ENCODE measurements at places on chromosomes 11 and 22.

DNA sequence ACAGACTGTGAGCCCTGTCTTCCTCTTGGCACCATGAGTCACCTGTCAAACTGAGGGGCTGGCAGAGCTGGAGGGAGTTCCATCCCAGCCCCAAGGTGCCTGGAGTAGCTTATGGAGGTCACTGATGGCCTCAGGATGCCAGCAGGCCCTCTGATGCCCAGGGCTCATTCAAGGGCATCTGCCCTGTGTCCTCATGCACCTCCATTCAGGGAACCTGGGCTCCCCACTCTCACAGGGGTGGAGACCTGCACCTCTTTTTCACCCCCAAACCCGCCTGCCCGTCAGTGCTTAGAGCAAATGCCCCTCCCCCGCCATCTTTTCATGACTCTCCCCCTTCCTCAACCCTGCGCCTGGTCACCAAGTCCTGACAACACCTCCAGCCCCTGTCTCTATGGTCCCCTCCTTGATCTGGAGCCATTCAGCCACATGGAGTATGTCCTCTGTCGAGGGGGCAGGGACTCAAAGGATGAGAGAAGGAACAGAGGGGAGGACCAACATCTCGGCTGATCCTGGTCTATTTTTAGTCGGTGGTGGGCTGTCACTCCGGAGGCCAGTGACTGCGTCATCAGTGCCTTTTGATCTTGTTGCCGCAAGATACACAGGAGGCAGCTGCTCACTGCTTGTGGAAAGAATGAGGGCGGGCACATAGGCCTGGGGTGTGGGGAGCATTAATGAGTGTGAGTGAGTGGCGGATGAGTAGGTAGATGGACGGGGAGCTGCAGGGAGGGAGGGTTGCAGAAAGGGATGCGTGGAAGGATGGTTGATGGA, 72.2 kb downstream of the CDKN1C start:
- DNase-seq = peak; percentile 29

- peak; percentile 85 for DNase-seq
These were observed 8.6 kb upstream of the UPB1 start for GRCh38 chr22:24486501-24486921.

- DNase-seq = no peak
These were observed 34.3 kb downstream of the MYBPC3 start for GRCh38 chr11:47318166-47318565.

DNA sequence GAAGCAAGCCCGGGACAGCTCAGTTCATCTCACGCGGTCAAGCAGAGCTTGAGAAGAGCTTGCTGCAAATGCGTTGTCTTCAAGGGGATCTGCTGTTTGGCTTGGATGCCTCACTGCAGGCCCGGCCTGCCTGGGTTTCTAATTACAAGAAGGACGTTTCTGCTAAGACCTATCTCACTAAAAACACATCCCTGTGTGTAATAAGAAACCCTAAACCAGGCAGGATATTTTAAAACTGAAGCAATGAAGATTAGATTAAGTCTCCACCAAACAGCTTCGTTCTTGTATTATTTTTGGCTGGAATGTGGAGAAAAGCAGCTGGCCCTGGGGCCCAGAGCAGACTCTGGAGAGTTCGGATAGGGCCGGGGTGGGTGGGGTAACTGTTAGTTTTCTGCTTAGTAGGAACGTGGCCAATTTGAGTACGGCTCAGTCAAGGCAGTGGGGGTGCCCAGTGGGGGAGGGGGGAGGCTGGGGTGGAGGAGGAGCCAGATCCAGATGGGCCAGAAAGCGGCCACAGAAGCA, 6.0 kb downstream of the PKNOX2 start:
- peak; percentile 86 for DNase-seq

DNA sequence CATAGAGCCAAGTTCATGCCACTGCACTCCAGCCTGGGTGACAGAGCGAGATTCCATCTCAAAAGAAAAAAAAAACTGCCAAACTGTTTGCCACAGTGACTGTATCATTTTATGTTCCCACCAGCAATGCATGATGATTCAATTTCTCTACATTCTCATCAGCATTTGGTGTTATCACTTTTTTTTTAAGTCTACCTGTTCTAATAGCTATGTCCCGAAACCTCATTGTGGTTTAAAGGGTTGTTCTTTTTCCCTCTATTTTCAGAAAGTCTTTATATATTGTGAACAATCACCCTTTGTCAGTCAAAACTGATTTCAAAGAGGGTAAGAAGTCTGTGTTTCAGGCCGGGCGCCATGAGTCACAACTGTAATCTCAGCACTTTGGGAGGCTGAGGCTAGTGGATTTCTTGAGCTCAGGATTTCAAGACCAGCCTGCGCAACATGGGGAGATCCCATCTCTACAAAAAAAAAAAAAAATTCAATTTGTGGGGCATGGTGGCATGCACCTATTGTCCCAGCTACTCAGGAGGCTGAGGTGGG, 14.8 kb upstream of the FAM168A start:
- DNase-seq = no peak

DNA sequence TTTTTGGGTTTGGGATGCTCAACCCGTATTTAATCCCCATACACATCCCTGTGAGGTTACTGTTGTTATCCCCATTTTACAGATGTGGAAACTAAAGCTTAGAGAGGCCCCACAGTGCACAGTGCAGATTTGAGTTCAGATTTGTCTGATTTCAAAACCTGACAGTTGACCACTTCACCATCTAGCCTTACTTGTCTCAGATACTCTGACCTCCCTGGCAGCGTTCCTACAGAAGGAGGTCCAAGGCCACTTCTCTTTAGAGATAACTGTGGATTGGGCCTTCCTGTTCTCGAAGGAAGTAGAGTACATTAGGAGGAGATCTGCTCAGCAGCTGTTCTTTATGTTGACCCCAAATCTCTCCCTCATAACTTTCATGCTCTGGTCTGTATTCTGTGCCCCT, 46.7 kb upstream of the CTTN start:
- DNase-seq = no peak

GRCh38 chr11:10674911-10675440, 18.6 kb downstream of the IRAG1 start:
- DNase-seq = no peak

- no peak for DNase-seq
These were observed 262.7 kb downstream of the ETS1 start for GRCh38 chr11:128324531-128325141.

- no peak for DNase-seq
These were observed 3.4 kb downstream of the BSX start for GRCh38 chr11:122978299-122978620.

GRCh38 chr11:78391424-78391823, 26.2 kb downstream of the GAB2 start:
- no peak for DNase-seq

DNA sequence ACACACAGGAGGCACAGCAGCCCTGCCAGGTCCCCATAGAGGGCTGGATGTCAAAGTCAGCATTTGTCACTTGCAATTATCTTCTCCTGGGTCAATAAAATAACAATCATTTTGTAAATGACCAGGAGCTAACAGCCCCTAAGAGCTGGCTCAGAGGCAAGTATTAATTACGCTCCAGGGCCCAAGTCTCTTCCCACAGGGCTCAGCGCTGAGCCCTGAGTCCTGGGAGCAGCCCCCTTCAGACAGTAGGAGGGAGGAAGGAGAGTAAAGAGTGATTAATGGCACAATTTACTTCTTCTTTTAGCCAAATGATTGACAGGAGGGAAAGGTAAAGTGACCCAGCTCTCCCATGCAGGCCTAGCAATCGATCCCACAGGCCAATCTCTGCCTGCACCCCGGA, 99.0 kb upstream of the DRD2 start:
- DNase-seq = no peak

GRCh38 chr11:47606731-47607130, 12.5 kb upstream of the C1QTNF4 start:
- DNase-seq = no peak

- peak; percentile 71 for DNase-seq
These were observed 4.4 kb upstream of the FOXRED2 start for GRCh38 chr22:36510966-36511881.

All from adipocyte (in vitro differentiated cells).